Mesenchymal stem cell (in vitro differentiated cells and primary cell): ENCODE measurements at places on chromosomes 13 and 19.

GRCh38 chr19:38283271-38283670 lies 18.9 kb downstream of the SPINT2 start:
- no peak for DNase-seq

DNA sequence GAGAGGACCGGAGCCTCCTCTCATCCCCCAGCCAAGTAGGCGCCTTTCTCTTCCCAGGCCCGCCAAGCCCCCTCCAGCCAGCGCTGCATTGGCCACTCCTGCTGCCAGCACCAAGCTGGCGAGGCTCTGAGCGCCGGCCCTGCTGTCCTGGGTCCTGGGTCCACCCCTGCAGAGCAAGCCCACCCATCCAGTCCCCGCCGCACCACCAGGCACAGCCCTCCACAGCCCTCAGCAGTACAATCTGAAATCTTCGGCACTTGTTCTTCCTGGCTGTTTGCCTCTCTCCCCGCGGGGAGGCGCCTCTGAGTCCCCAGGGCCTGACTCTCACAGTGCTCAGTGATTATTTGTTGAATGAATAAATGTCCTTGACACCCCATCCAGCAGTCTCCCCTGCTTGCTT lies 236.4 kb upstream of the SGCG start:
- no peak for DNase-seq

GRCh38 chr19:16324384-16325160 lies at the start of gene KLF2:
Gene KLF2, plus strand, starts transcription at chr19:16324826. Its CDS starts 98 bp downstream, at chr19:16324924.
- peak; percentile 92 for DNase-seq

- DNase-seq = peak; percentile 20
Measured at GRCh38 chr13:45373162-45373547, 32.2 kb upstream of the TPT1 start.
